ENCODE measurements at places on chromosomes 2 and 18. TPM values are rescaled to one million over a fixed set of nuclear protein-coding genes. Genes with fewer than 3 reads are reported as not detected.

VAMP5 gene
- 18.0 TPM for polyA plus RNA-seq

RBM44 gene
- polyA plus RNA-seq, result 0.49 TPM

TMEM200C gene
- 0.52 TPM for polyA plus RNA-seq

GRCh38 chr2:96414161-96414710 is 78.7 kb downstream of the NCAPH start:
- no peaks in the 10 kb centered on the region for H3K36me3 ChIP-seq
- DNase-seq, result no peak
- no peaks in the 10 kb centered on the region for H3K27me3 ChIP-seq
- no peak overlapping the region for H3K27ac ChIP-seq

DNA sequence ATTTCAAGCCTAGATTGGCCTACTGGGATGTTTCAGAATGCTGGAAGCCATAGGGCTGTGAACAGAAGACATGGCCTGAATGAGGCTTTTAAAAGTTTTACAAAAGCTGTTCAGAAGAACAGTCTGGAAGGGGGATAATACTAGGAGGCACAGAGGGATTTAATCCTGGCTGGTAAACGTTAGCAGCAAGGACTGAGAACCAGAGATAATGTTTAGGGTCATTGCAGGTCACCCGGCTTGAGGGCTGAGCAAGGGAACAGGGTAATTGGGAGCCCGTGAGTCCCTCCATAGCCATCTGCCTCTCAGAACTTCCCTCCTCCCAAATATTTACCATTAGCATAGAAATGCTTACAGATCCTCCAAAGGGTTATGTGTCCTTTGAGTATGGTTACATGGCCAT is 765.4 kb downstream of the TMEM182 start:
- DNase-seq, result no peak
- H3K27me3 ChIP-seq, result no peaks in the 10 kb centered on the region
- H3K27ac ChIP-seq, result no peak overlapping the region

DNA sequence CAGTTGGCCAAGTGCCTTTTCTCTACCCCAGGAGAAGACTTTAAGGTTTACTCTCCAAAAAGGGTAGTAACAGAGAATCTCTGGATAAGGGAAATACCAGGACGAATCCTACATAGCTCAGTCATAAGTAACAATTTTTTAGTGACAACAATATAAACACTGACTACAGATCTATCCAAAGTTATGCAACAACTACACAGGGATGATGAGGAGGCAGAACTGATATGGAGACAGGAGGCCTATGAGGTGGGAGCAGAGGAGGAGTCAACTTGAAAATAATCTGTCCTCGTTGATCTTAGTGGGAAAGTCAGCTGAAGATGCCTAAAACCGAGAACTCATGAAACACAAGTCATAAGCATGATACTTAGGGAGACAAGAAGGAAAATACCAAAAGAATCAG is 40.2 kb downstream of the SLC35F5 start:
- no peak for DNase-seq
- H3K36me3 ChIP-seq, result peaks cover 29% of the 10 kb centered on the region
- H3K4me1 ChIP-seq, result no peaks in the 10 kb centered on the region
- no peak overlapping the region for H3K4me3 ChIP-seq
- no peaks in the 10 kb centered on the region for H3K27me3 ChIP-seq

DNA sequence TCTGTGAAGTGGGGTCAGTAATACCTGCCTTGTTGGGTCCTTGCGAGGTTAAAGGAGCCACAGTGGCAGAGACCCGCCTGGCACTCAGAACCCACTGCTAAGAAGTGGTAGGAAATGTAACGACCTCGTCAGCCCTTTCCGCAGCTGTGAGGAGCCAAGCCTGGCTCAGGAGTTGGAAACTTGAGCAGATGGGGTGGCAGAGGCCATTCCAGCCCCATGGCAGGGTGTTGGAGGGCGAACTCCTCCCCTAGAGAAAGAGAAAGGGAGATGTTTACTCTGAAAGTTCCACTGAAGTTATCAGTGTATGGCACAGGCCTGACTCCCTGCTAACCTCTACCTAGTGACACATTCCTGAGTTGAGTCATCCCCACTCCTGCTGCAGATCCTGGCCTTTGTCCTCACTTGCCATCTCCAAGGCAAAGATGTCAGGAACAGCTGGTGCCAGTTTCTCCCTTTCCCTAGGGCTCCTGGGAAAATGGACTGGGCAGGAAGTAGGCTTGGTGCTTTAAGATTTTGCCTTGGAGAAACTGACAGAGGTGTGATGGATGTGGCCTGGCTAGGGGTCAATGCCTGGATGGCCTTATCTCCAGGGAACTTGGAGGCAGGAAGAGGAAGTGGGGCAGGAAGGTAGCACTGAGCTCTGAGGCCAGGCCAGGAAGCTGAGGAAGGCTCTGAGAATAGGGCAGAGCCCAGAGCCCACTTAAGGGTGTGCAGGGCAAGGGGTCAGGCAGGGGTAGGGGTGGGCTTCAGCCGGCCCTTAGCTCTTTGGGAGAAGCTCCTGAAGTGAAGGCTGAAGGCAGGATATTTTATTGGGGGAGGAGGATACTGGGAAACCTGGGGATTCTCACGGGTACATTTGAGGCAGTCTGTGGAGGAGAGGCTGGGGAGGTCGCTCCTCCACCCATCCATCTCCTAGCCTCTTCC is 888 bp downstream of the VAMP5 start:
- H3K27ac ChIP-seq, result peak overlapping the region; percentile 99
- peak overlapping the region; percentile 48 for H3K4me3 ChIP-seq
- peak; percentile 97 for DNase-seq
- peaks cover 13% of the 10 kb centered on the region for H3K36me3 ChIP-seq

DNA sequence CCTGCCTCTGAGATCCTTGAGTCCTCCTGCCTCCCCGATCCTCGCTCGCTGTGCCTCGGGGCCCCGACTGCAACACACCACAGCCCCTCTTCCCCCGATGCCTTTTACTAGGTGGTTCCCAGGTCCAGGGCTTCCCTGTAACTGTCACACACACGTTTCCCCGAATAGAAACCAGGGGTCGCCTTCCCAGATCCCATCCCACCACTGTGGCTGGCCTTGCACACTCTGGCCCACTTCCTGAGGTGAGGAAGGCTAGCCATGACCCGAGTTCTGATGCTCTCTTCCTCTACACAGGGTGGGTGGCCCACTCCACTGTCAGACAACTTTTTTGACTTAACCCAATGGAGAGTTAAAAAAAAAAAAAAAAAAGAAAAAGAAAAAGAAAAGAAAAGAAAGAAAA is 139.6 kb upstream of the ASB18 start:
- no peak for DNase-seq
- no peaks in the 10 kb centered on the region for H3K27me3 ChIP-seq
- no peaks in the 10 kb centered on the region for H3K36me3 ChIP-seq

GRCh38 chr2:105287692-105288091 is 41.8 kb downstream of the TGFBRAP1 start:
- H3K36me3 ChIP-seq, result peaks cover 72% of the 10 kb centered on the region
- H3K4me3 ChIP-seq, result no peak overlapping the region
- DNase-seq, result peak; percentile 7
- no peaks in the 10 kb centered on the region for H3K4me1 ChIP-seq

GRCh38 chr2:79713131-79713785 is 200.4 kb downstream of the CTNNA2 start:
- H3K36me3 ChIP-seq, result no peaks in the 10 kb centered on the region
- DNase-seq, result no peak
- no peak overlapping the region for H3K4me3 ChIP-seq
- H3K4me1 ChIP-seq, result no peaks in the 10 kb centered on the region
- H3K27me3 ChIP-seq, result no peaks in the 10 kb centered on the region

Measured in large intestine (tissue), 12 donors.